ENCODE measurements at places on chromosomes 3 and 15.
A peak's percentile ranks its signal among the peaks of the same experiment; 100 is the strongest.

GRCh38 chr3:158105119-158105709, 1.0 kb downstream of the SHOX2 start:
- no peak for DNase-seq

GRCh38 chr3:14377838-14378169, 24.6 kb upstream of the SLC6A6 start:
- no peak for DNase-seq

DNA sequence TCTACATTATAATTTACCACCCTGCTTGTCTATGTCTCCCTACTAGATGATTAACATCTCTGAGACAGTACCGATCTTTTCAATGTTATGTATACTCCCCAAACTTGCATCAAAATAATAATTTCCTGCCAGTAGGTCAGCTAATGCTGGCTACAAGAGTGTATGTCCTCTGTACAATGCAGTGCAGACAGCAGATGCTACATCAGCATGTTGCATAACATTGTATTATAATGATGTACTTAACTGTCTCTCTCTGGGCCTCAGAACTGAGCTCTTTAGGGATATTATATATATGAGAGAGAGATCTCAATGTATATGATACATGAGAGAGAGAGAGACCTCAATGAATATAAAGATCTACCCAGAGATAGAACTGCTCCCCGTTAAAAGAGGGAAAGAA, 456.6 kb downstream of the SHQ1 start:
- no peak for DNase-seq

DNA sequence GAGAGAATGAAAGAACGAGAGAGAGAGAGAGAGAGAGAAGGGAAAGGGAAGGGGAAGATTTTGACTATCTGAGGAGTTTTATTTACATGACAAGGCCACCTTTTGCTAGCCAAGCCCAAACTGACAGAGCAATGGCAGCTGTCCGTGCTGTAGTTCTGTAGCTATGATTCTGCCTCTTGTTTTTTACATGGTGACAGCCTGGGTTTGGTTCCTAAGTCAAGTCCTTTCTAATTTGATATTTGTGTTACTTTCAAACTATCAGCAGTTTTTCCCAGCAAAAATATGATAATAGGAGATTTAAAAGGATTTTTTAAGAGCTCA, 26.3 kb upstream of the MFGE8 start:
- DNase-seq, result no peak

- DNase-seq, result no peak
These were observed 352.6 kb downstream of the CGGBP1 start for GRCh38 chr3:87706176-87706575.

DNA sequence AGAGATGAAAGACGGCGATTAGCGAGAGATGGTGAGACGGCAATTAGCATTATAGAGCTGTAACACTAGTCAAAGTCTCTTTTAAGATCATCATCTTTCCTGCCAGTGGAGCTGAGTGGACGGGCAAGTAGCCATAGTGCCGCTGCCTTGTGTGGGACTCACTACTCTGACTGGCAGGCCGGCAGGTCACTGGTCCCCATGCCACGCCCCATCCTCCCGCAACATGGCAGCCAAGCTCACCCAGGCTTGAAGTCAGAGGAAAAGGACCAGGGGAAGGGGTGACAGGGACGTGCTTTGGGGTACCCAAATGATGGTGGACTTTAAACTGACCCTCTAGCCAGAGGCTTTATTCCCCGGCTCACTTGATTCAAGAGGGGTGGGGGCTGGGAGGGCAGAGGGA, 44.6 kb upstream of the COL6A5 start:
- DNase-seq, result no peak

- no peak for DNase-seq
These were observed 27.5 kb downstream of the APBA2 start for GRCh38 chr15:28913171-28913765.

GRCh38 chr15:63046917-63047760, 4.6 kb downstream of the TPM1 start:
- DNase-seq, result no peak

DNA sequence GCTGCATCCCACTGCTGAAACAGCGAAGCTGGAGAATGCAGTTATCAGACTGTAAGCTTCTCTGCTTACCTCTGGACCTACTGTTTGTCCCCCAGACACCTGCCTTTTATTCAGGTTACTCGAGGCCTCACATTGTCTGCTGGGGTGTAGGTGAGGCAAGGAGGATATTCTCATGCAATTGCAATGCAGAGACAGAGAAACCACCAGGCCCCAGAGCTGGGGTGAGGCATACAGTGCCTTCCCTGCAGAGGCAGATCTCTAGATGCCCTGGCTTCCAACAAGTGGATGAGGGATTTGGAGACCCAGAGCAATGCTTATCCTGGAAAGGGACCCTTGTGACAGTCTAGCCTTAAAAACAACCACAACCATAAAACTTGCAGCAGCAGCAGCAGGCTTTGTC, 263.4 kb upstream of the ST8SIA2 start:
- DNase-seq, result no peak

DNA sequence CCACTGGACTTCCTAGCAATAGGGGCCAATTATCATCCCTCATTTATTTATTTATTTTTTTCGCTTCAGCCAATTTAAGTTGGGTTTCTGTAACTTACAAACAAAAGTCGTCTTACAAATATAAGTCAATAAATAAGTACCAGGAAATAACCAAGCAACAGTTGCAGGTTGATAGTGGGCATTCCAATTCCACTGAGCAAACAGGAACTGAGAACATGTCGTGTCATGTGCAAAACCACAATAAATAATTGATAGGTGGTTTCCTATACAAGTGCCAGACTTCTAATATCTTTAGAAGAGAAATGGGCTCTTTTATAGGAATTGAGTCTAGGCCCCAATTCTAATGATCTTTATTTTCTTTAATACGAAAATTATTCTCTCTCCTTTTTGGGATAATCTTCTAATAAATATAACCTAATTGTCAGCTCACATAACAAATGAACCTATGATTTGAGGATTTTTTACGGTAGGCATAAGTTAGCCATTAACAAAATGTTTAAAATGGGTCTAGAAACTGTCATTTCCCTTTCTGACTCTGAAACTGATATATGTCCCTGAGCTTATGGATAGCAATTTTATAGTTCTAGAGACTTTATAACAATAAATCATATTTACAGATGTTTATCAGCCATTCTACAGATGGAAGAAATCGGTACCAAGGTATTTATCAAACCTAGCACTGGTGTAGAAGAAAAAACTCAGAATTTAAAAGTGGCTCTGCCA, 571.8 kb downstream of the FOXP1 start:
- no peak for DNase-seq

DNA sequence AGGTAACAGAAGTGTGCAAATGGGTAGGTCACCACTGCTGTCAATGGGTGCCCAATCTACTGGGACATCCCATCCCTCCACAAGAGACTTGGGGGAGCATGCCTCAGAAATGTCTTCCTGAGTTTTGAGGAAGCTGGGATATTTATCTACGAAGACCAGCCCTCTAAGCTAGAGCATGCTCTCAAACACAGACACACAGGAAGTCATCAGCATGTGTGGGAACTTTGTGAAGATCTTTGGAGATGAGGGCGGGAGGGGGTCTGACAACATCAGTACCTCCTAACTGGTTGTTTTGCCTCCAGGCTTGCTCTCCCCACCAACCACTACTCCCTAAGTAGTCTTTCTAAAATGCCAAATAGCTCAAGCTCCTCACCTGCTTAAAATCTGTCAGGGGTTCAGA, 3.5 kb upstream of the MEF2A start:
- DNase-seq, result no peak

DNA sequence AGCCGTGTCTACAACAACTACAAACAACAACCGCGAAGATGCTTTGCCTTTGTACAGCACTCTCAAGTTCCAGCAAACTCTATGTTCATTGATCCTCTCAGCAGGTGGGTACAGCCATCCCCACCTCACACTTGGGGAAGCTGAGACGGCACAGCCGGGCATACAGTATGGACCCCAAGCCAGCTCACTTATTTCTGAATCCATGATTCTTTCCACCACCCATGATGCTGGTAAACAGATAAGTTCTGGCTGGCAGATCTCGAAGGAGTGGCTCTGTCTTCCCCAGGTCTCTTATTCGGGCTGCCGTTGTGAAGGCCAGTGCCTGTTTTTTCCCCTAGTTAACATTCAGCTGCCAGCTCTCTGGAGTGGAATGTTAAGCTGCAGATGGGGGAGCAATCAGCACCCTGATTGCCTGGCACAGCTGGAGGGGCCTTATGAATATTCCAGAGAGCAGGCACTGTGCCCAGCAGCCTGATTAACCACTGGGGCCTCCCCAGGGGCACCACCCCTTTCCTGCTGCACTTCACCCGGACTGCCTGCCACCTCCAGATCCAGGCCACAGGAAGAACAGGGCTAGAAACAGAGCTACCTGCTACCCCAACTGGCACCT, 73.2 kb downstream of the CORO2B start:
- DNase-seq, result peak; percentile 46

DNA sequence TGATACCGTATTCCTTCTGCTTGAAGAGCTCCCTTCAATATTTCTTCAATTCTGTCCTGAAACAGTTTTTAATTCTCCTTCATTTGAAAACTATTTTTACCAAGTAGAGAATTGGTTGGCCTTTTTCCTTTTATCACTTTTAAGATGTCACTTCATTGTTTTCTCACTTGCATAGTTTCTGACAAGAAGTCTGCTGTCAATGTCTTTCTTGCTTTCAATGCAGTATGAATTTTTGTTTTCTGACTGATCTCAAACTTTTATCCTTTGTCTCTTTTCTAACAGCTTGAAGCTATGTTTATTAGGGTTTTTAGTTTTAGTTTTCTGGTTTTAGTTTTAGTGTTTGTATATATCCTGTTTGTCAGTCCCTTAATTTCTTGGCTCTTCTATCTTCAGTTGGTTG, 364.8 kb upstream of the TPRG1 start:
- DNase-seq, result no peak

DNA sequence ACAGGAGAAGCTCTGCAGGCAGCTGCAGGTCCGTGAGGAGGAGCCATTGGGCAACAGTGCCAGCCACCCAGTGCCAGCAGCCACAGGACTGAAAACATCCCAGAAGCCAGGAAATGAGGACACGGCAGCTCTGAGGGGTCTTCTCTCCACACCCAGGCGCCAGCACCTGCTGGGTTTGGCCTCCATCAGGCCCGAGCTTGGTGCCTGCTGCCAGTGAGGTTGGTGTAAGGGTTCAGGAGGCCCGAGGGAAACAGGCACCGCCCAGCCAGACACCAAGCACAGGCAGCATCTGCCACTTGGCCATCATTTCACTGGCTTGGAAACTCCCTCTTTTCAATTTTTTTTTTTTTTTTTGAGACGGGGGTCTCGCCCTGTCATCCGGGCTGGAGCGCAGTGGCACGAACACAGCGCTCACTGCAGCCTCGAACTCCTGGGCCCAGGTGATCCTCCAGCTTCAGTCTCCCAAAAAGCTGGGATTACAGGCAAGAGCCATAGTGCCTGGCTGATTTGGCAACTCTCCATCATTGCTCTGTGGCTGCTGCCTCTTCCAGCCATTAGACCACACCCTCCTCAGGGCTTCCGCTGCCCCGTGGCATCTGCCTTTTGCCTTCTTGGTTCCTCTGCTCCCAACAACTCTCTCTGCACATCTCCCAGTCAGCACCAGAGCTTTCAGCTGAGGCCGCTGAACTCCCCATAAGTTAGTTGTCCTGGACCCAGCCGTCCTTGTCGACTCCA, 1.5 kb upstream of the ITIH3 start:
- DNase-seq, result no peak

GRCh38 chr15:28963711-28964081, 77.9 kb downstream of the APBA2 start:
- no peak for DNase-seq

GRCh38 chr3:14209581-14210289, 31.1 kb downstream of the LSM3 start:
- DNase-seq, result no peak

- DNase-seq, result no peak
These were observed 43.2 kb downstream of the TP63 start for GRCh38 chr3:189674249-189674913.

GRCh38 chr3:18334837-18335601, 90.1 kb downstream of the SATB1 start:
- no peak for DNase-seq

DNA sequence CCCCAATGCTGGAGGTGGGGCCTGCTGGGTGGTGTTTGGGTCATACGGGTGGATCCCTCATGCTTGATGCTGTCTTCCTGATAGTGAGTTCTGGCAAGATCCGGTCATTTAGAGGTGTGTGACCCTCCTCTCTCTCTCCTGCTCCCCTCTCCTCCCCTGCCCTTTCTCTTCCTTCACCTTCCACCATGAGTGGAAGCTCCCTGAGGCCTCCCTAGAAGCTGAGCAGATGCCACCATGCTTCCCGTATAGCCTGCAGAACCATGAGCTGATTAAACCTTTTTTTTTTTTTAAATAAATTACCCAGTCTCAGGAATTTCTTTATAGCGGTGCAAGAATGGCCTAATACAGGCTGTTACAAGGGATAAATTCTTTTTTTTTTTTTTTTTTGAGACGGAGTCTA, 36.3 kb upstream of the IQSEC1 start:
- DNase-seq, result no peak

DNA sequence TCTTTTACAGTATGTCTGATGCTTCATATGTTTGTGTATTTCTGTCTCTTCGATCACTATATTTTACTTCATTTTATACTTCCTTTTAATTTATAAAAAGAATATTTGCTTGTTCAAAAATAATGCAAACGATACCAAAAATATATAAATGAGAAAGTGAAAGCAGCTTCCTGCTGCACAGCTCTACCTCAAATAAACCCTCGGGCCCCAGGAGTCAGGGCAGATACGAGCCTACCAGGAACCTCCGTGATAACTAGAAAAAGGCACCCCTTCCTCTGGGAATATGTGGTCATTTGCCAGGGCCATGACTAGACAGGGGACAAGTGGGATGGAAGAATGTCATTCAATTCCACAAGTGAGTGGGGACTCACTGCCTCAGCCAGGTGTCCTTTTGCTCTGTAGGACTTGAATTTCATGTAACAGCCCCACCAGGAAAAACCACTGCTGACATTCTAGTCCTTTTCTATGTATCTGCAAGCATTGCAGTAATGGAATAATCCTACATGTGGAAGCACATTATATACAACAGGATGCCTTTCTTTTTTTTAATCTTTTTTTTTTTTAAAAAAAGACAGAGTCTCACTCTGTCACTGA, 133.3 kb downstream of the SUCLG2 start:
- DNase-seq, result no peak

DNA sequence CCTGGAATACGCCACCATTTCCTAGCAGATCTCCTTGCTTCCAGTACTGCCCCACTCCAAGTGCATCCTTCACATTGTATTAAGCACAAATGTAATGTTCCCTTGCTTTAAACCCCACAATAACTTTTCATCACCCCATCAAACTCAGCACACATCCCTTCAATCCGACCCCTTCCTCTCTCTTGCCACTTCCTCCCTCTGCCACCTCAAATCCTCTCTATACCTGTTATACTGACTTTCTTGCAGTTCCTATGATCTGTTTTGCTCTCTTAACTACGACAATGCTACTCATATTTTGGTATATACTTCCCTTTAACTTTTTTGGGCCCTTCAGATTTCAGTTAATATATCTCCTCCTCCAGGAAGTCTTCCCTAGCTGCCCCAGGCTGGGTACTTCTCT, 14.1 kb downstream of the PARL start:
- no peak for DNase-seq

GRCh38 chr3:77707281-77707680, 667.4 kb downstream of the ROBO2 start:
- no peak for DNase-seq

- no peak for DNase-seq
These were observed 34.4 kb downstream of the CA12 start for GRCh38 chr15:63347074-63347857.

Data from renal cortex interstitium (tissue), 15 donors.